AG20443 (cell line): ENCODE measurements at places on chromosomes 7 and 10.
A peak's percentile ranks its signal among the peaks of the same experiment; 100 is the strongest.

GRCh38 chr10:788796-789748, 99.6 kb upstream of the DIP2C start:
- DNase-seq, result peak; percentile 89

DNA sequence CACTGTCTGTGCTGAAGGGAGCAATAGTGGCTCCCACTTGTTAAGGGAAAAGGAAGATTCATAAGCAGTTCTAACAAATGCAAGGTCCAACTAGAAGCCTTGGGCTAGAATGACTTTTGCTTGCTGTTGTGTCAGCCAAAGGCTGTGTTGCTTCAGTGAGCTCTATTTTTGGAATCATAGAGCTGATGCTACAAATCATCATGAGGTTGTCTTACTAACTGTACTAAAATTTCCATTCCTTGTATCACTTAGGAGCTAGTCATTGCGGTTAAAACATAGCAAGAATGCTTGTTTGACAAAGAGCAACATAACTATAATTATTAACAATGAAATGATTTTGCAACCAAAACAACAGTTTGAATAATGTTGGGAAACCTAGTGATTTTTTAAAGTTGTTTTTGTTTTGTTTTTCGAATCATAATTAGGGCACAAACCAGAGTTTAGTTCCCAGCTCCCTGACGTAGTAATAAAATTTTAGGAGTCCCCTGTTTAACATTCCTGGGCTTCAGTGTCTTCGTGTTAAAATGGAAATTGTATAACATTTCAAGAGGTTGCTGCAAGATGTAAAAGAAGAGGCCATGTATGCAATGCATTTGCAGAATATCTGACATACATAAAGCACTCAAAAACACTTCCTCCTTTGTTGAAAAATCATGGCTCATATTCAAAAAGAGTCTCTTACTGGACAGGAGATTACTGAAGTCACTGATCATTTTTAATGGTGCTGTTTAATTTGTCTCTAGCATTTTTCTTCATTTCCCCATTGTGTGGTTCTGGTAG, 183.4 kb downstream of the MACC1 start:
- DNase-seq, result peak; percentile 69

DNA sequence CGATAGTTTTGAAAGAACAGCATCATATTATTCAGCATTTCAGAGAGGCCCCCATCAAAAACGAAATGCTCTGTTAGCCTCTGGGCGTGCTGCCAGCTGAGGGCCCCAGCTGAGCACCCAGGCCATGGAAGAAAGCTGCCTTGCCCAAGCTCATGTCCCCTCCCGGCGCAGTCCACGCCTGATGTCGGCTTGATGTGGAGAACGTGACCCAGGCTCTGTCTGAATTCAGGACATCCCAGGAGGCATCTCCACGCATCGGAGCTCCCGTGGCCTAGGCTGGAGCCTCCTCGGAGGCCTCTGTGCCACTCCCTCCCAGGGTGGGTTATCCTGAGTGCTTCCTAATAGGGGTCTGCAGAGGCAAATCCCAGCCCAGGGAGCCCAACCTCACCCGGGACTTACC, 218.3 kb upstream of the AKR1E2 start:
- no peak for DNase-seq

DNA sequence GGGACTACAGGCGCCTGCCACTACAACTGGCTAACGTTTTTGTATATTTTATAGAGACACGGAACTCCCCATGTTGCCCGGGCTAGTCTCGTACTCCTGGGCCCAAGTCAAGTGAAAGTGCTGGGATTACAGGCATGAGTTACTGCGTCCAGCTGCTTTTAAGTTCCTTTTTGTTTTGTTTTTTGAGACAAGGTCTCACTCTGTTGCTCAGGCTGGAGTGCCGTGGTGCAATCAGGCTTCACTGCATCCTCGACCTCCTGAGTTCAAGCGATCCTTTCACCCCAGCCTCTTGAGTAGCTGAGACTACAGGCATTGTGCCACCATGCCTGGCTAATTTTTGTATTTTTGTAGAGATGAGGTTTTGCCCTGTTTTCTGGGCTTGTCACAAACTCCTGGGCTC, 155.0 kb downstream of the GALNT17 start:
- no peak for DNase-seq

DNA sequence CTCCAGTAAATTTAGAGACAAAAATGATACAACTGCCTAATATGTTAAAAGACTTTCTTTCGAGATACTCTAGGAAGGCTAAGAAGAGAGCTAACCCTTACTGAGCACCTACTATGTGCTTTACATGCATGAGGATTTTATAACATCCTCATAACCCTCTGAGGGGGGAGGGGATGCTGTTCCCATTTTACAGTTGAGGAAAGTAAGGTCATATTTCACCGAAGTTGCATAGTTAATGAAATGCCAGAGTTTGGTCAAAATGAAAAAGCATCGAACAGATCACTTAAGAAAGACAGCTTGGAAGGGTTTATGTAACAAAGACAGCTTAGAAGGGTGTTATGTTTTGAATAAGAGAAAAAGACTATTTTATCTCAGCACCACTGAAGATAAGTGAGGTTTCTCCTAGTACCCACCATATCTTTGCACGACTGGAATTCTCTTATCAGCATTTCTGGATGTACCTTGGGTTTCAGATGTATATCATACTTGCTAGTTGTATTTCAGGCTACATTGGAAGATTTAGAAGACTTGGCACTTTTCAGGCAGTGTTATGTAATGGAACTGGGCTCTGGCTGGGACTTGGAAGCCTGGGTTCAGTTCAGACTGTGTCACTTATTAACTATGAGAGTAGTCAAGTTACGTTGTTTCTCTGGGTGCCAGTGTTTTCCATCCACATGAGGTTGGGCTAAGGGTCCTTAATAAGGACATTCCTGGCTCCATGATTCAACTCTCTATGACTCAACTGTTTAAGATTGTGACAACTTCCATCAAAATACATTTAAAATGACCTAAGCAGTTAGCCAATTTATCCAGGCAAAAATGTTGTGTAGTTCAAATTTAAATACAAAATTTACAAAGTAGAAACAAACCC, 6.0 kb downstream of the RHOBTB1 start:
- peak; percentile 28 for DNase-seq

DNA sequence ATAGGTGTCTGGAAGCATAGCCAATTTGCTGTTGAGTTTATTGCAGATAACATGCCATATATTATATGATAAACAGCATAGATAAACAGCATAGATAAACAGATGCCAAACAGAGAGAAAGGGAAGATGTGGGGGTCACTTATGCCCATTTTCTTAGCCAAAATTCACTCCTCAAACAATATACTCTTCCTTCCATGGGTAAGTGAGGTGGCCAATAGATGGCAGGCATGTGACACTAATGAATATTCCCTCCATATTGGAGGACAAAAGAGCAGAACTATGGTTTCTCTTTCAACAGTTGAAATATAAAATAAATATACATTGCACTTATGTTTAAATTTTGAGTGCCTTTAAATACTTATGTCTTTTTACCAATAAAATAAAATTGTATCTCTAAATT, 1212.8 kb downstream of the REEP3 start:
- DNase-seq, result no peak

DNA sequence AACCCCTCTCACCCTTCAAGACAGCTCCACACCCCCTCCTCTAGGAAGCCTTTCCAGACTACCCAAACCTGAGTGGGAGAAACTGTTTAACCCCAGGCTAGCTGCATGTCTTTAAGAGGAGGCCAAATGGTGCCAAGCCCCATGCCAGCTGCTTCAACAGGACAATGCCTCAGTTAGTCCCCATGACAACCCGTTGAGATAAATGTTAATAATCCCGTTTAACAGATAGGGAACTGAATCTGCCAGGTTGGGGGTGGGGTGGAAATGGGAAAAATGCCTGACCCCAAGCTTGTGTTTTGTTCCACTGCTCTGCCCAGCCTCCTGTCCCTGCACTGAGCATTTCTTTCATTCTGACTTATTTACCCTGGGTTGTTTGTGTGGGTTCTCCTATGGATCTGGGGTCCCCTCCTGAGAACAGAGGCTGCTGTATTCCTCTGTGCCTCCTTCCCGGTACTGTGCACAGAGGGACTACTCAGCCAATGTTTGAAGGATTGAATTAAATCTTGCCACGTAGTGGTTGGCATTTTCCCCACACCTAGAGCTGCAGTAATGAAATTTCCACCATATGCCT, 452.6 kb upstream of the ZMIZ1 start:
- DNase-seq, result no peak

GRCh38 chr10:91597197-91597881, 35.5 kb downstream of the PPP1R3C start:
- DNase-seq, result no peak

GRCh38 chr7:5854738-5855137, 25.9 kb upstream of the OCM start:
- DNase-seq, result no peak

DNA sequence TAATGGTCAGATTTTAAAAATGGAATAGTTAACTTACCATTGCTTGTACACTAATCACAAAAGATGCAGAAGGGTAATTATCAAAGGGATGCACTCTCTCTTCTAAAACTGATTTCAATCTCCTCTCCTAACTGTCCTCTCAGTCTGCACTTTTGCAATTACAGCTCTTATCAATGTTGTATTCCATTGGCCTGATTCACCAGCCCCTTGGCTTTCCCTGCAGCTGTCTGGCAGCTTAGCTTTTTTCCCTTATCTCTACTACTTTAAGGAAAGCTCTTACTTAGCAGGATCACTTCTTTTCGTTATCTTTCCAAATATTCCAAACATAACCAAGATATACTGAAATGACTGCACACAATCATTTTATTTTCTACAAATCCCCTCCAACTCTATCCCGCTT, 448.8 kb downstream of the GRM8 start:
- no peak for DNase-seq

DNA sequence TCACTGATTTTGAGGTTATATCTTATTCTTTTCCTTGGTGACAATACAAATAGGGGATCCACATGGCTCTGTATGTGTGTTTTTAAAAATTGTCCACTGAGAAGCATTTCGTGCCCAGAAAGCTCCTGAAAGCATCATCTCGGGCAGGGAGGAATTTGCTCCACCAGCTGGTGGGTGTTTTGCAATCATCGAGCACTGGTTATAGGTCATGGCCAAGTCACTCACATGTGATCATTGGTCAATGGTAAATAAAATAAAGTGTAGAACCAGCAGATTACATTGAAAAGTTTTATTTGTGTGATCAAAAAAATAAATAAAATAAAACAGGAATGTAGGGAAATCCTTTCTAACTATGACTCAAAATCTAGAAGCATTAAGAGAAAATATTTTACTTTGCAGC, 23.0 kb upstream of the SNX13 start:
- peak; percentile 79 for DNase-seq

DNA sequence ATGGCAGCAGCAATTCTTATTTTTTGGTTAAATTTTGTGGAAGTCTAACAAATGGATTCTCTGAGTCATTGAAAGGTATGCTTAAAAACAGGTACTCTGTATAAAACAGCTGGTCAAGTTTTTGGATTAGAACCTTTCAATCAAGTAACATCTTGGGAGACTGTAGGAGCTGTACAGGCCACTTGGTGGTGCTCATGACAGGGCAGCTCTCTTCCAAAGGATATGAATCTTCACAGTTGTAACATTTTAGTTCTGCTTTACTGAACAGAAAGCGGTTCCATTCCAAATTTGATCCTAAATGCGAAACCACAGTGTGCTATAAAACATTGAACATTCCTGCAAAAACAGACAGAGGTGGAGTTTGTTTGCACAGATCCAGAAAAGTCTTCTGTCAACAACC, 44.5 kb upstream of the AGR3 start:
- DNase-seq, result peak; percentile 58

DNA sequence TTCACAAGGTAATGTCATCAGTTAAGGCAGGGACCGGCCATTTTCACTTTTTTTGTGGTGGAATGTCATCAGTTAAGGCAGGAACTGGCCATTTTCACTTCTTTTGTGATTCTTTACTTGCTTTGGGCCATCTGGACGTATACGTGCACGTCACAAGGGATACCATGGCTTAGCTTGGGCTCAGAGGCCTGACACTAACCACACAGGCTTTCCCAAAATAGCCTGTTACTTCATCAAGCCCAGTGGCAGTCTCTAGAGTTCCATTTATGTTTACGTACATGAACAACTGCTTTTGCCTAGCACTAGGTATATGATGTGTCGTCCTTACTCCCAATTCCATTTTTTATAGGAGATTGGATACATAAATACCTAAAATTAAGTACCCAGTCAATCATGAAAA, 237.9 kb downstream of the C7orf25 start:
- DNase-seq, result no peak

- no peak for DNase-seq
These were observed 3.5 kb upstream of the IGF2BP3 start for GRCh38 chr7:23473844-23474093.

DNA sequence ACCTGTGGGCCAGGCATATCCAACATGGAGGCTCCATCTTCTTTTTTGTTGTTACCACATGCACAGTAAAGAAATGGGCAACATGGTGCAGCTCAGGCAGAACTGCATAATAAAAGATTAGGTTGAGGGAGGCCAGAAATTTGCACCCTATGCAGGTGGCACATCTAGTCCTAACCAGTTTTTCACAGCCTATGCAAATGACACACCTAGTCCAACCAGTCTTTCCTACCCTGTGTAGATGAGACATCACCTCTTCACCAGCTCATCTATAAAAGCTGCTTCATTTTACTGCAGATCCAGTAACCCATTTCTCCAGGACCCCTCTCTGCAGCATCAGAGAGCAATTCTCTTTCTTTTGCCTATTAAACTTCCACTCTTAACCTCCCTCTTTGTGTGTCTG, 411.0 kb upstream of the PCDH15 start:
- no peak for DNase-seq

GRCh38 chr10:132417957-132418441, 21.0 kb downstream of the PWWP2B start:
- no peak for DNase-seq

DNA sequence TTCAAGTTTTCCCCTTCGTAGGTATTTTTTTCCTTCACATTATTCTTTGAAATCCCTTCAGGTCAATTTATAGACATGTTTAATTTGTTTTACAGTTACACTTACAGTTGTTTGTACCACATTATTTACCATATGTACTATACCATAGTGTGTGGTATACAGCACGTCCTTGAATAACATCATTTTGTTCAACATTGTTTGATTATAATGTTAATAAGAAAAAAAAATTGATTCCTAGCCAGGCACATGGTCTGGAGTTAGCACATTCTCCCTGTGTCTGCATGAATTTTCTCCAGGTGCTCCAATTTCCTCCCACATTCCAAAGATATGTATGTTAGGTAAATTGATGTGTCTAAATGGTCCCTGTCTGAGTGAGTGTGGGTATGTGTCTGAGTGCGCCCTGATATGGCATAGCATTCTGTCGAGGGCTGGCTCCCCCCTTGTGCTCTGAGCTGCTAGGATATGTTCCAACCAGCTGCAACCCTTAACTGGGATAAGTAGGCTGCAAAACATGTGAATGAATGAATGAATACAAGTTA, 247.6 kb downstream of the CCDC7 start:
- DNase-seq, result no peak
